Umbilical cord (tissue), 2 donors: ENCODE measurements at places on chromosomes 12 and 14.

DNA sequence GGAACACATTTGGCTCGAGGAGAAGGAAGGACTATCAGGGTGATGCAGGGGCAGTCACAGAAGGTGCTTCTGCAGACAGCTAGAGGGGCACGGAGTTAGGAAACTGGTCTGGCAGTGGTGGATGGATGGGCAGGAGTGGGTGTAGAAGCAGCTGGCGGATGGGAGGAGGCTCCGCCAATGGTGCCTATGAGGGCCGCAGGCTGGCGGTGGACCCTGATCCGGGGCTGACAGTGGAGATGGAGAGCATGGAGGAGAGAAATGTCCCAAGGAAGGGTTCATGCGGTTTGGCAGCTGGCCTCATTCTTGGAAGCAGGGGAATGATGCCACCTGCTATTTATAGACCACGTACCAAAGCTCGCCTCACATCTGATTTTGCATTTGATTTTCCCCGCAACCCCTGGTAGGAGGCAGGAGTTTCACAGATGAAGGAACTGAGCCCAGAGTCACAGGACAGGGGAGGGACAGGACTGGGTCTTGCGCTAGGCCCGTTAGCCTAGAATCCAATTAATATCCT lies 237.1 kb downstream of the FOXN3 start:
- no peak for DNase-seq

DNA sequence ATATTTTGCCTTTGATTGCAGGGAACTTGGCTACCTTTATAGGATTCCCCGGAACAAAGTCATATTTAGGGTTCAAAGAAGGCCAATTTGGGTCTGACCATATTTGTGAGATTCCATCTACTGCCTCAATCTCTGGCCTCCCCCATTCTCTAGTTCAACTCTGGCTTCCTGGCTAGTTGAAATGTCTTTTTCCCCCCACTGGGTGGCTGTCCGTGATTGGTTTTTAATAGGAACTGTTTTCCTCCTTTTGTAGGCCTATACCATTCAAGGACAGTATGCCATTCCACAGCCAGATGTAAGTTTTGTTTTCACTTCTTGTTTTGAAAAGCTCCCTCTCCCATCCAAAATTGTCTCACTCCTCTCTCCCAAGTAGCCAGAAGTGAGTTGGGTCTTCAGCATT lies 13.8 kb downstream of the PCBP2 start:
- no peak for DNase-seq

DNA sequence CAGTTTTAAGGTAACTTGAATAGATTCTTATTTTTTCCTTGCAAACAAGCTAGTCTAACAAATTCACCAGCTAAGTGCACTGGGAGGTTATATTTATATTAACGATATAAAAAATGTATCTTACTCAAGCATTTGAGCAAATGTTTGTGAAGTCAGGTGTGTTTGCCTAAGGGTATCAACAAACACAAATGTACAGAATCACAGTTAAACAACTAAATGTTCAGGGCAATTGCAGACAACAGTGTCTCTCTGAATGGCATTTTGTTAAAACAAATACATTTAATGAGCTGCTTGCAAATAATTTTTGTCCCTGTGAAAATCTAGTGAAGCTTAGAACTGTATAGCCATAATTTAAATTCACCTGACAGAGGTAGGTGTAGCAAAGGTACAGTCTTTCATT lies 28.2 kb upstream of the FLRT2 start:
- no peak for DNase-seq

DNA sequence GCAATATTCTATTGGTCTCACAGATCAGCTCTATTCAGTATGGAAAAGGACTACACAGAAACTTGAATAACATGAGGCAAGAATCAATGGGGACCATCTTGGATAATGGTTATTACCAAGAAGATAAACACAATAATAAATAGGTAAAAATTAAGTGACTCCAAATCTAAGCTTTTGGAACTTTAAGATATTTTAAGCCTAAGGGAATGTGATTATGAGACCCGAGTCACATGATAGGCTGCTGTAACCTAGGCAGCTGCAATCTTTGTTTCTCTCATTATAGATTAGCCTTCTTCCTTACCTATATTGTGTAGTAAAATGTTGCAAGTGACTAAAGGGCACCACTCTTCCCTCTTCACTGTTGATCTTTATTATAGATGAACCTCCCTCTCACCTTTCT lies 121.9 kb downstream of the SYT10 start:
- no peak for DNase-seq

- no peak for DNase-seq
Observed at GRCh38 chr12:27344246-27344645, 11.6 kb downstream of the BMAL2 start.

GRCh38 chr12:47039756-47040155 lies 39.7 kb upstream of the PCED1B start:
- no peak for DNase-seq

- no peak for DNase-seq
Observed at GRCh38 chr12:8953773-8954402, 4.4 kb upstream of the M6PR start.

- peak; percentile 88 for DNase-seq
Observed at GRCh38 chr14:77053046-77053841, 24.7 kb upstream of the IRF2BPL start.

DNA sequence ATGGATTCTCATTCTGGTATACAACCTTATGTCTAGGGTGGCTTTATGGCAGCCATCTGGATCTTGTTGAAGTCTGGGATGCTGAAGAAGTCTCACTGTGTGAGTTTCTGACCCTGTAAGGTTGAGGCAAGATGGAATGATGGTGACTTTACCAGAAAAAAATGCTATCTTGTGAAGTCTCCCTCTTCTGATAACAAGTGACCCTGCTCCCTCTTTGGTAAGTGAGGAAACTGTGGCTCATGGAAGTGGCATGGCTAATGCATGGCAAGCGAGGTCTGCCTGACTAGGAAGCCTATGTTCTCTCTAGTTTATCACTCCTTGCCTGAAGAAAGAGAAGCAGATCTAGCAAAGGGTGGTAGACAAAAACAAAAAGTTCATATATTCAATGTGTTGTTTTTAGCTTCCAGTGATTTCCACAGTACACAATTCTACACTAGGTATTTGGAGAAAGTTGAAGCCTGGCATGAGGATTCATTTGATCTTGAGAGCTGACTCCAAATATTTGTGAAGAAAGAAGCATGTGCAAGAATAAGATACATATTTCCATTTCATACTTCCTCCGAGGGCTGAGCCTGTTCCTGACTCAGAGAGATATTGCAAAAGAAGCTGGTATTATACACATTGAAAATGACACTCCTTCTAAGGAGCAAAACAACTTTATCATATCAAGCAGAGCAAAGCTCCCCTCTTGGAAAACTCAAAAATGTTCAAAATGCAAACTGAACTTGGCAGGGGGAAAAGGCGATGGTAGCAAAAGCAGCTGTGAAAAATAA lies 63.6 kb downstream of the HELB start:
- DNase-seq, result peak; percentile 54

DNA sequence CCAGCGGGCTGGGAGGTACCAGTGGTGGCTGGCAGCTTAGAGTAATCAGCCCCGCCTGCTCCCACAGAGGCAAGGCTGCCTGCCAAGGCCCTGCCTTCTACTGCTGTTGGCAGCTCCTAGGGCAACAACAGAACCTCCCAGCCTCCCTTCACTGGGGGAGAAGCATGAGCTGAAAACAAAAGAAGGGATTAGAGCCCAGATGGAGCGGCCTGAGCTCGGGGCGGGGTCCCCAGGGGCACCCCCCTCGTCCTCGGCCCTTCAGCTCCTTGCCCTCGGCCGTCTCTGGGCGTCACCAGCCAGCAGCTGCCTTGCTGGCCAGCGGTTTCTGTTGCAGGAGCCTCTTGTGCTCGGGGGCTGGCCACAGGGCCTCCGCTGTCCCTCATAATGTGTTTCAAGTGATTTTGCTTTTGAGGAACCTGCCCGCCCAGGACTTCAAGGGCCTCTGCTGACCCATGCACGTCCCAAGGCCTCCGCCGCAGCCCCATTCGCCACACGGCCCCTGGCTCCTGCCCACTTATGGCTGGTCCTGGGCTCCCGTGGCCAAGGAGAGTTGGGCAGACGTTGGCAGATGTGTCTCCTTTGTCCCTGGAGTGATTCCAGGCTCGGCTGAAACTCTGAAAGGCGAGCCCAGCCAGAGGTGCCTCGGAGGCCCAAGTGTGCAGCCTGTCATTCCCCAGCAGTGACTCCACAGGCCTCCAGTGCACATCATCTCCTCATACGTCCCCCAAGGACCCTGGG lies 49.7 kb downstream of the PSMA6 start:
- DNase-seq, result peak; percentile 97

DNA sequence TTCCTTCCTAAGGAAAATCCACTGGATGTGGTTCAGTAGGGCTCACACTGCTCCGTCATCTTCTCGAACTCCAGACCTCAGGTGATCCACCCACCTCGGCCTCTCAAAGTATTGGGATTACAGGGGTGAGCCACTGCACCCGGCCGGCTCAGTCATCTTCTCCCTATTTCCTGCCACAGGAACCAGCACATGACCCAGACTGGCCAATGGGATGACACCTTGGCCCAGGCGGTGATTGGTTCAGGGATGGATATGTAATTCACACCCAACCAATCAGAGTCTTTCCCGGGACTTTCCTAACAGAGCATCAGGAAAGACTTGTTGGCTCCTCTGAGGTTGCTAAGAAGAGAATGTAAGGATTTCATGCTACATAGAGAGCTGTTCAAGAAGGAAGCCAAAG lies 19.2 kb upstream of the C12orf76 start:
- DNase-seq, result no peak

- DNase-seq, result no peak
Observed at GRCh38 chr12:42484996-42485395, 104.5 kb downstream of the PRICKLE1 start.

DNA sequence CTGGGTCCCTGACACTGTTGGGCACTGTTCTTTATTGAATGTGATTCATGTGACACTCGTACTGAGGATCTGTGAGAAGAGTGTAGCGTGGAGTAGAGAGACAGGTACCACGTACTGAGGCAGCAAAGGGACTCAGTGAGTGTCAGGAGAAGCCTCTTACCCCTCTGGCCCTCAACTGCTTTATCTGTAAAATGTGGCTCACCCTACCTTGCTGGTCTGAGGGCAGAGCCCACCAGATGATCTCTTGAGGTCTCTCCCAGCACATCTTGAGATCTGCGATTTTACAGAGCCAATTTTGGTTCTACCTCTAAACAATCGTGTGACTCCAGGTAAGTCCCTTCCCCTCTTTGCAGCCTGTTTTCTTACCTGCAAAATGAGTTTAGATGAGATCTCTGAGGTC lies 3.1 kb downstream of the CEBPE start:
- no peak for DNase-seq

DNA sequence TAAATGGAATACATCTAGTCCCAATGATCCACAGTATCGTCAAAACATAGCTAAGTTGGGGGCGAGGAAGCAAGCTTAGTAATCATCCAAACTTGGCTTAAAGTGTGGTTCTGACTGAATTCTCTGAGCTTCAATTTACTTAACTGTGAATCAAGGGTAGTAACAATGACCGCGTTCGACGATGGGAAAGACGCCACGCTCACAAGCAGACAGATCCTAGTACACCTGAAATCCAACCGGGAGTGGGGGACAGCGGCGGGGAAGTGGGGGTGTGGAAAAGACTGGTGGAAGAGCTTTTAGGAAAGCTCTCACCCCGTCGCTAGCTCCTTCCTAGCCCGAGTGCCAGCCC lies 433 bp downstream of the COX16 start:
- no peak for DNase-seq

GRCh38 chr12:24630446-24630845 lies 318.5 kb downstream of the BCAT1 start:
- no peak for DNase-seq

DNA sequence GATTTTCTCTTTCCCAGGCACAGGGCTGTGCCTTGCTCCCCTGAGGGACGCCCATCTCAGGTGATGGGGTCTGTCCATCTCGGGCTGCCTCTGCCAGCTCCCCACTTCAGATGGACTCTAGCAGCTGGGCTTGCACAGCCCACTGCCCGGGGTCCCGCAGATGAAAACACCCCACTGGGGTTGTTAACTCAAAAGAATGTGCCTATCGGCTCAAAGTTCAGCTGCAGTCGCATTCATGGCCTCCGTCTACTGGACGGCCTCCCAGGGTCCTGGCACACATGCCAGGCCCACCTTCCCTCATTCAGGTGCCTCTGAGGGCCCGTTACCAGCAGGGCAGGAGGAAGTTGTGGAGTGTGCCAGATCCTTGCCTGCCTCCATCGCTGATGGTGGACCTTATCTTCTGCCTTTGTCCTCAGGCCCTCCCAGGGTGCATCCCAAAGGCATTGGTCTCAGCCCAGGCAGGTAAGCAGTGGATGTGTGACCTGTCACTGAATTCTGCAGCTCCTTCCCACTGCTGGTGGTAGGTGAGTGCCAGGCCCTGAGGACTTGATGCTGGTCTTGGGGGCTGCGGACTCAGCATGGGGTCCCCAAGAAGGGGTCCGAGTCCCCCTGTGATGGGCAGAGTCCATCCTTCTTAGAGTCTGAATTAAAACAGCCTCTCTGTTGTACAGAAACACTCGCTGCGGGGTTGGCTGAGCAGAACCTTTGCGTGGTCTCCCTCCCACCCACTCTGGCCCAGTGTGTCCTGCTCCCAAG lies 324.6 kb upstream of the DIO3 start:
- DNase-seq, result no peak

- no peak for DNase-seq
Observed at GRCh38 chr14:67680121-67680602, 5.7 kb upstream of the VTI1B start.

- DNase-seq, result no peak
Observed at GRCh38 chr12:46209914-46210872, 58.6 kb downstream of the SLC38A1 start.

DNA sequence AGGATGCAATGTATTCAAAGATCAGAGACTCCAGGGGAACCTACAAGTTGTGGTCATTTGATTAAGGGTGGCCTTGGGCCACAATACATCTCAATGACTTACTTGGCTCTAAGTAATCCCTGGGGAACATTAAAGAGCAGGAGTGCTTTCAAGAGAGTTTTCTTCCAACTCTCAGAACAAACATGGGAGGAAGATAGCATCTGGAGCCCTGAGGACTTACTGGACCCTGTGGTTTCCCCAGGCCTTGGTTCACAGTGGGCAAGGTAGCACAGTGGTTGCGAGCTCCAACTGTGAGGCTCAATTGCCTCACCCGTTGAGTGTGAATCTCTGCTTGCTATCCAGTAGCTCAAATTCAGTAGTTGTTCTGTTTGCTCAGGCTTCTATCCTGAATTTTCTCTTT lies 32.4 kb downstream of the STXBP6 start:
- no peak for DNase-seq

DNA sequence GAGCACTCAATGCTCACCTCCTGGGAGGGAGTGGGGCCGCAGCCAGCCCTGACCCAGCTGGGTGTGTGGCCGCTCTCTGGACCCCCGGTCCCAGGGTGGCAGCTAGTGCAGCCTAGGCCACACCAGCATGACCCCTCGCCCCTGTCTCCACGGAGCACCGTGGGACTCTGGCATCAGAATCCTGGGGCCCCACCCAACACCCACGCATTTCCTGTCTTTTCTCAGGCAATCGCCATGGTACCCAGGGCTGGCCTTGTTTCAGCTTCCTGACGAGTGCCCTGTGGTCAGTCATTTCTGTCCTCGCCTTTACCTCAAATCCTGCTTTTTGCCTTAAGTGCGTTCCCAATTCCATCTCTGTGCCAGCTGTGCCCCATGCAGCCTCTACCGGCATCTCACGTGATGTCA lies 15.9 kb downstream of the PACS2 start:
- no peak for DNase-seq

GRCh38 chr14:105022276-105022670 lies 1.4 kb upstream of the CDCA4 start:
- DNase-seq, result no peak
